ENCODE measurements at places on chromosomes 4 and X.

DNA sequence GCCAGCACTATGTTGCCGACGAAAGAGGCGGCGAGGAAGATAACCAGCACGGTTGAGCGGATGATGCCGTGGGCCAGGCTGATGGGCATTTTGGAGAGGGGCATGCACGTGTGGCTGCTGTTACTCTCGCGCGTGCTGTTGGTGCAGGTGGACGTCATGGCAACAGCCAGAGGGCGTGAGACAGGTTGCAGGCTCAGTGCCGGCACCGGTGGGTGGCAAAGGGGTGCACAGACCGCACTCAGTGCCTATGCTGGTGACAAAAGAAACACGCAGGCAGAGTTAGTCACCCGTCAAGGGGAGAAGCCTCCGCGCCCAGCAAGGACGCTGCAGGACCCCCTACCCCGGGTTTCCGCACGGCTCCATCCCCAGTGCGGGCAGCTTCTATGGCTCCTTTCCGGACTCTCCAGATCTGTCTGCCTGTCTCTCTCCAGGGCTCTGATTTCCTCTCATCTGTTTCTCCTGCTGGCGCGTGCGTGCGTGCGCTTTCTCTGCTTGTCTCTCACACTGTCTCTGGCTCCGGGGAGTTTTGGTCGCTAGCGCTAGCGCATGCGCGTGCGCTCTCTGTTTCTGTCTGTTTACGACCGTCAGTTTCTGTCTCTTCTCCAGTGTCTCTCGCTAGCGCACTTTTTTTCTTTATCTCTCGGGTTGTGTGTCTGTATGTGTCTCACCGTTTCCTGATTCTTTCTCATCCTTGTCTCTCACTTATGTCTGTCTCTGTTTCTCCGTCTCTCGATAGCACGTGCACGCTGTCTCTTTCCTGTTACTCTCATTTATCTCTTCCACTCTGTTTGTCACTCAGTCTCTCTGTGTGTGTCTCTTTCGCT, 2.1 kb downstream of the GPR101 start:
- DNase-seq = no peak

- DNase-seq = no peak
Measured at GRCh38 chr4:55004831-55005230, 120.6 kb downstream of the KDR start.

- DNase-seq = no peak
Measured at GRCh38 chr4:107845681-107846080, 20.9 kb downstream of the SGMS2 start.

DNA sequence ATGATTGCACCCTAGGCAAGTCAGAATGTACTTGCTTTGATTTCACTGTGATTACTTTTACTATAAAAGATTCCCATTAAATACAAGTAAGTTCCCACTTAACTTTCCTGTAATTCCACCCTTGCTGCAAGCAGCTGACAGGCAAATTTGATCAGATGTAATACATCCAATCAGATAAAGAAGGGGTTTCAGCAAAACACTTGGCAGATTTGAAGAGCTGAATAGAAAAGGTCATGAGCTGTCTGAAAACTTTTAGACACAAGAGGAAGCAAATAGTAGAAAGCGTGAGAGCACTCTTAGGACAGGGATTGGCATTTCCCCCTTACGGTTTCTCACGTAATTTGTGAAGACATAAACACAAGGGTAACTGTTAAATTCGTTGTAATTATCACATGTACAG, 22.8 kb downstream of the HSD17B13 start:
- no peak for DNase-seq

DNA sequence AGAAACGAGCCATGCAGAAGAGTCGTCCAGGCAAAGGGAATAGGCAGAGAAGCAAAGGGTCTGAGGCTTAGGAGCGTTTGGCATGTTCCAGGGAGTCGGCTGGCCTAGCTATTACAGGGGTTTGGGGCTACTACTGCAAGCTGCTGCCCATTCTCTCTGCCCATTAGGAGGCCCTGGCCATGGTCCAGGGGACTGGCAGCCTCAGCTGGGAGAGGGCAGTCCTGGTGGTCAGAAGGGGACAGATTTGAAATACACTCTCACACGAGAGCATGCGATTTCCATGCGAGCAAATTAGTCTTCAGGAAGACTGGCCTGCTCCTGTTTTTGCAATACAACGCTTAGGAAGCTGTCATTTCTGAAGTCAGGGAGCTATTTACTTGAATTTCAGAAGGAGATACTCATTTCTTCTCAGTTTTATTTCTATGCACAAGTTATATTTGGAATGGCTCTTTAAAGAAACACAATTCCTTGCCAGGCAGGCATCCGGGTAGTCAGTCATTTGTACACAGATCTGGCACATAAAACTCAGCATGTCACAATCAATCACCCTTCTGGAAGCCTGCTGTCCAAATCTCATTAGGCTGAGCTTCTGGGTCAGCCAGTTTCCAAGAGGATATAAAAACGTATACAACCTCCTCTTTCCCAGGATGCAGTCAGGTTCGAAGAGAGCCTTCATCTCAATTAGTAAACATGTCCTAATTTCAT, 27.0 kb downstream of the PROM1 start:
- no peak for DNase-seq

- no peak for DNase-seq
Measured at GRCh38 chr4:51858605-51859202, 15.8 kb downstream of the DCUN1D4 start.

GRCh38 chr4:152363086-152363485, 172.8 kb downstream of the FBXW7 start:
- DNase-seq = no peak

DNA sequence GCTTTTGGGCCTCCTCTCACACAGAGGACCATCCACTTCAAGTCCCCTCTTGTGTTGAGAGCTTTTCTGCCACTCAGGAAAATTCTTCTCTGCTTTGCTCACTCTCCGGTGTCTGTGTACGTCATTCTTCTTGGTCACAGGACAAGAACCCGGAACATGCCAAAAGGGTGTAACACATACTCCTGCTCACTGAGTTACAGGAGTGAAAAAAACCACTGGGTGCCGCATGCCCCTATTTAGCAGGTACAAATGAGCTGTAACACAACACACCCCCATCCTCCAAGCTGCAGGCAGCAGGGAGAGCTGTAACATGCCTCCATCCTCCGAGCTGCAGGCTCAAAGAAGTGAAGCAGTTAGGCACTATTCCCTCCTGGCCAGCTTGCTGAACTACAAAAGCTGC, 13.0 kb upstream of the CXCL2 start:
- no peak for DNase-seq

- no peak for DNase-seq
Measured at GRCh38 chrX:40987413-40987812, 97.8 kb upstream of the USP9X start.

Data from activated CD4-positive, alpha-beta T cell treated with anti-CD3 and anti-CD28 coated beads for 1 hour (primary cell).